ENCODE measurements at places on chromosomes 6 and 20. TPM values are rescaled to one million over a fixed set of nuclear protein-coding genes. Genes with fewer than 3 reads are reported as not detected.

DNA sequence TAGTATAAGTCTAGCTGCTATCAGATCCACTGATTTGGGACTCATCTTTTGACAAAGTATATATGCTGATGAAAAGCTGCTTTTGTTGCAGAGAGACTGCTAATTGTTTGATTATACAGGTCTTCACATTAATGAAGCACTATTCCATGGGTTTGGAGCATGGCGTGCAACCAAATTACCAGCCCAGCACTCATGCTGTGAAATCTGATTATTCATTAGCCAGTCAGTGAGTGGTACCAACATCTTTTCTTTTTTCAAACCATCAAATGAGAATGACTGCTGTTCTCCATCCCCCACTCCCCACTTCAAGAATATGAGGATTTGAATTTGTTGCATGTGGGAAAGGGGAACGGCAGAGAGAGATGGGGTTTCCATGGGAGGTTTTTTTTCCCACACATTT is 91.3 kb downstream of the ID4 start:
- DNase-seq: no peak

DNA sequence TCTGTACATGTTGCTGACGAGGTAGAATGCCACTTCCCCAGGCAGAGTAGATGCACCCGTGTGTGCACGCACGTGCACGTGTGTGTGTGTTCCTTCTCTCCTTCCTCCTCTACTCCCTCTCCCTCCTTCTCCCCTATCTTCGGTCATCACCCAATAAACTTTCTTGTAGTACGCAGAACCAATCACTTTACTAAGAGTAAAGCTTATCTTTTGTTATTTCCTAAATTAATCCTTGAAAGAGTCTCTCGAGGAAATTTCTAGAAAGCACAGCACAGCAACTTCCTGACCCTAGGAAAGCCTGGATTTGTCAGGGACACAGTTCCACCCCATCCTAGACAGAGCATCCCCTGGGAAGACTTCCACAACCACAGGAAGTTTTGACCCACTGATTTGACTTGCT is 166.1 kb downstream of the ZDHHC14 start:
- DNase-seq: no peak

DNA sequence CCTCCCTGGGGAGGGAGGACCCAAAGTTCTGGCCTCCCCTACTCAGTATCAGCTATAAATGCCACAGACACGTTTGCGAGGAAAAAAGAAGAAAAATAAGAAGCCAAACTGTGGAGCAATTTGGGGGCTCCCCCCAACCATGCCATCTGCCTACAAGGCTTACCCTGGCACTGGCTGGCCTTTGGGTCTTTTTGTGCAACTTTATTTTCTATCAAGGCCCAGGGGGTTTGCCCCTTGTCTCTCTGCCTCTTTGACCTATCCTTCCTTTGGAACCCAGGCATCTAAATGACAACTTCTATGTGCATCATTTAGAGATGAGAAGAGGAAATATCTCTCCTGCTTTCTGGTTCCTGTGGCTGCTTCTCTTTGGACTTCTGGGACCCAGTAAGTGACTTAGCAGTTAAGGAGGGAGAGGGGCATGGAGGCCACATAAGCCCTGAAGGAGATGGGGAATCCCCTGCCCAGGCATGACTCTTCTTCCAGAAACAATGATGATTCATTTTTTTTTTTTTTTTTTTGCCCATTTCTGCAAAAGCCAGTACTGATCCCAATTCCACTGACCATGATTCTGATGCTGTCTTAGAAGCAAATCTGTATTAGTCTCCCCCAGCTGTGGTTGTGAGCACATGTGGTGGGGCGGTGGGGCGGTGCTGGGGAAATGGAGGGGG is at the start of gene MUC22:
Gene MUC22, plus strand, starts transcription at position 82 of the 668 bp plus-strand sequence. Its CDS starts 233 bp downstream, at position 315.
- no peak for DNase-seq

GRCh38 chr6:167056370-167056769 is 57.2 kb downstream of the CEP43 start:
- DNase-seq: no peak

DNA sequence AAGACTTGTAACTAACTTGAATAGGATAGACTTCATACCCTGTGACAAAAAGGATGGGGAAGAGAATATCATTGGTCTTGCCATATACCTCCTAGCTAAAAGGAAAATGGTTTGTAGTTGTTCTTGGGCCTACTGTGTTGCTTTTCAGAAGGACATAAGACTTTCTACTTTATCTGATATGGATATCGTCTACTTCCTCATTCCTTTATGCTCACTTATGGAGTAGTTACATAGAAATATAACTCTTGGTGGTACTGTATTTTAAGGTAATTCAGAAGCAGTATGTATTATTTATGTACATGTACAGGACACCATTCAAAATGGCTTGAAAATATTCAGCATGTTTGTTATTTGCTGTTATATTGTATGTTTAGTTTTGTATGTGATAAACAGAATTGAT is 8.0 kb downstream of the FAM217B start:
- no peak for DNase-seq

- peak; percentile 30 for DNase-seq
These were observed 175.9 kb downstream of the ZDHHC14 start for GRCh38 chr6:157556671-157557430.

GRCh38 chr6:152980656-152981055 is 2.2 kb downstream of the FBXO5 start:
- no peak for DNase-seq

- no peak for DNase-seq
These were observed 123.9 kb downstream of the SNX5 start for GRCh38 chr20:17844549-17845298.

Gene B4GALT5
- 43.2 TPM for total RNA-seq

Gene TBC1D32
- 28.1 TPM for total RNA-seq

Gene SLC29A1
- total RNA-seq: 25.1 TPM

Gene HTR1B
- total RNA-seq: not detected
